Stimulated activated CD4-positive, alpha-beta T cell treated with anti-CD3 and anti-CD28 coated beads, Interleukin-15, amount 100 ng/mL, for 24 hours (primary cell): ENCODE measurements at places on chromosomes 3 and 15.
A peak's percentile ranks its signal among the peaks of the same experiment; 100 is the strongest.

DNA sequence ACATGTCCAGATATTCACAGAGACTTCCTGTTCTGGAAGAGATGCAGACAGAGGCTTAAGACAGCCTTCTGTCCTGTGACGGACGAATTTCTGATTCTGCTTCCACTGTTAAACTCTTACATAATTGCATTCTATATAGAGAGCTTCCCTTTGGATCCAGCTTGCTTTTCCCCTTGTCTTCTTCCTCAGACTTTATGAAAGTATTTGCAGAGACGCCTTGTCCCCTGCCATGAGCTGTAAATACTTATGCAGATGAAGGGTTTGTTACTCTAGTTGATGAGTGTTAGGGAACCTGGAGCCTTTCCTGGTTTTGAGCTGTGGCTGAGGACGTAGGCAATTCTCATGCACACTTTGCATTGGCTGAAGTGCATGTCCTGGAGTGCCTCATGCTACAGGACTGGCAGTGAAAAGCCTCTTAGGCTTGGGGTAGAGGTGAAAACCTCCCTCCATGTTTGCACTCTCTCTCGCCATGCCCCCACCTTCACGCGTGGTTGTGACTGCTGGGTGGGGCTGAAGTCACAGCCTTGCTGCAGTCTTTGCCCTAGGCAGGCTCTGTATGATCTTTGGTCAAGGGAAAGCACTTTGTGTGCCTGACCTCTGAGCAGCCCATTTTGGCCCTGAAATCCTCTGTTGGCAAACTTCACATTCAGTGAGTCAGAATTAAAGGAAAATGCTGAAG, 286.6 kb downstream of the PTPRG start:
- no peak for DNase-seq

DNA sequence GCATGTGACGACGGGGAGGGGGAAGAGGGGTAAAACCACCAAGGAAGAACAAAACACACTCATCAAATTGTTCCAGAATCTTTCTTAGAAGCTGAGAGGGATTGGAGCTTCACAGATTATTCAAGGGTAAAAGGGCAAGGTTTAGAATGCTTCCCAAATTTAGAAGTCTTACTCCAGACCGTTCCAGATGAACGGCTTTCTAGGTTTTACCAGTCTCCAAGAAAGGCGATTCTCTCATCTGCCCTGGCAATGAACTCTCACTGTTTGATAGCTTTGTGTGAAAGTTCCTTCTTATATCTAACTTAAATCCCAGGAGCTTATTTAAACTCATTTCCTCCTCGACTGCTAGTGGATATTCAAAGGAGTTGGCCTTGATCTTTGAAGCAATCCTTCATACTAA, 124.3 kb upstream of the PRICKLE2 start:
- DNase-seq, result no peak

- DNase-seq, result no peak
Measured at GRCh38 chr3:59245859-59246501, 196.2 kb upstream of the CFAP20DC start.

DNA sequence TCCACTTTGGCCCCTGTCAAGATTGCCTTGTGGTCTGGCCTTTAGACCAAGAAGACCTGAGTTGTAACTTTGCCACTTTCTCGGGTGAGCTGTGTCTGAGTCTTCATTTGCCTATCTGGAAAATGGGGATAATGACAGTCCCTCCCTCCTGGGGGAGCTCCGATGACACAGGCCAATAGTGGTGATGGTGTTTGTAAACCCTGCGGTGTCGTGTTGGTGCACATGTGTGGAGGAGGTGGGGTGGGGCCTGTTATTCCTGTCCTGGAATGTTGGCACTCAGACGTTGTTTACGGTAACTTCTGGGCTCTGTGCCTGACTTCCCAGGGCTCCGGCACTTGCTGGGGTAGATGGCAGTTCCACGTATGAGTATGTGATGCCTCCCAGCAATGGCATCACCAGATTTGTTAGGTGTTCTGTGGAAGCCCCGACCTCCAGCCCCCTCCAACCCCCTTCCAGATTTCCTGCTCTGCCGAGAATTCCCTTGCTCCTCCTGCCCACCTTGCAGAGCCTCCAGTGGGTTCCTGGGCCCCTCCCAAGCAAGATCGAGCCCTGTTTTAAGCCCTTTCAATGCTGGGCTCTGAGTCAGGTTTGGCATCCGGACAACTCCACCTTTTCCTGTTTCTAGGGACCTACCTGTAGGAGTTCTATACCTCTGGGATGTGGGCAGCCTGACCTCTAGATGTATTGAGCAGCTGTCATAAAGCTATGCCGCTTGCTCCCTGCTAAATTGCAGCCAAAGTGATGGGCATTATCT, 31.4 kb downstream of the HRH1 start:
- DNase-seq, result no peak

- peak; percentile 76 for DNase-seq
Measured at GRCh38 chr3:182682263-182683241, 110.8 kb upstream of the ATP11B start.

DNA sequence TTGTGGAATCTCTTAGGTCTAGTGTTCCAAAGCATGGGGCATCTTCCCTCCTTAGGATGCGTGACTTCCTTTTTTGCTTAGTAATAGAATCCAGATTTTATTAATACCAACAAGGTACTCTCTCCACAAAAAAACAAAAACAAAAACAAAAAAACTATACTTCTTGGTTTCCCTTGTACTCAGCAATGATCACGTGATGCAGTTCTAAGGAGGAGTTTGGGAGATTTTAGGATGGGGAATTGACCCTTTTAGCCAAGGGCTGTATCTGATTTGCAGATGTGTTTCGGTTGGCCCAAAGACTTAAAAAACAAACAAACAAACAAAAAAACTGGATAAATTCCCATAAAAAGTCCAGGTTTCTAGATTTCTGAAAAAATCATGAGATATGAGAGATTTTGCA, 12.6 kb upstream of the TMEM108 start:
- no peak for DNase-seq

- no peak for DNase-seq
Measured at GRCh38 chr3:135944831-135945230, 20.7 kb upstream of the PPP2R3A start.

DNA sequence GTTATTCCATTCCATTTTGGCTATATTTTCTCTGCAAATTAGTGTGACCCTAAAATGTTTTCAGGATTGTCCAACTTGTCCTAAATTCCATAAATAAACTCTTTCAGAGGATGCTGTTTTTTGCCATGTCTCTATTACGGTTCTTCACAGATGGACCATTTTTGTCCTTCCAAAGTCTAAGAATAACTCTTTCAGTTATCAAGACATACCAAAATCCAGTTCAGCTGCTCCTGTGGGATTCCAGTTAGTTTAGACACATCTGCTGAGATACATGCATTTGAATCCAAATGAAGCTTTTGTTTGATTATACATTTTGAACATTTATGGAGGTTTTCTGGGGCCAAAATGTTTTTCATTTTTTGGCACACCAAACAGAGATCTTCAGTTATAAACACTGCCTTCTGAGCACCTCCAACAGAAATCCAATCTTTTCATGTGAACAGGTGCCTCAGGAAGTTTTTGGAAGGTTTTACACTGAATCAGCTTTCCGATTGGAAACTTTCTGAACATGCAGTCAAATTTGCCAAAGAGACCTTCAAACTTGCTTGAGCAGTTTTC, 80.7 kb downstream of the TIGIT start:
- no peak for DNase-seq

- DNase-seq, result no peak
Measured at GRCh38 chr3:137285924-137286323, 328.1 kb downstream of the IL20RB start.

GRCh38 chr3:183807209-183807728, 18.1 kb downstream of the MAP6D1 start:
- DNase-seq, result no peak

DNA sequence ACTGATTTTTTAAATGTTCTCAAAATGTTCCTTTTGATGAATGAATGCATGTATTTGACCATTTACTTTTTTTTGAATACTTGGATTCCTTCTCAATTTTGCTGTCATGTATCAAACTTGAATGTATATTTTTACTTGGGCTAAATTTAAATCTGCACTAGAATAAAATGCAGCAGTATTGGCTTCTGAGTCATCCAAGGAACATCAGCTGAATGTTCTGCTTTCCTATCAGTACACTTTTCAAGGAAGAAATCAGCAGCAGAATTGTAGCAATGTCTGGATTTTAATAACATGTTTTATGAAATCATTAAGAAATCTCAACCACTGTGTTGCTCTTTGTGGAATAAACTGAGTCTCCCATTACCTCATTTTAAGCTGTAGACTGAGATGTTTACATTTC, 57.0 kb upstream of the COL6A6 start:
- no peak for DNase-seq
